ENCODE measurements at places on chromosomes 3 and 15. TPM values are rescaled to one million over a fixed set of nuclear protein-coding genes. Genes with fewer than 3 reads are reported as not detected.

DNA sequence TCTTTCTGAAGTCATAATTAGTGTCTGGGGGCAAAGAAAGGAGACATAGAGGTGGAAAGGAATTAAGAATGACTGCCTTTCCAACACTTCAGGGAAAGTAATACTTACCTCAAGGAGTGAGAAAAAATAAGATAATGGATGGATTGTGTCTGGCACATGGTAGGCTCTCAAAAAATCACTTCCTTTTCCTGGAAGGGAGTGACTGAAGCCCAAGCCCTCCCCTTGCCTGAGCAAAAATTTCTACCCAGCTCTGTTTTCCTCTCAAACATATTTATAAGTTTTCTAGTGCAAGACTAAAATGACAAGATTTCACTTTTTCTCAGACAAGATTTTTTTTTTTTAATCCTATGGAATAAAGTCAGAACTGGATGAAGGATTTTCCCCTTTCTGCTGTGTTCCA is 145.0 kb downstream of the IGSF11 start:
- no peak for DNase-seq

DNA sequence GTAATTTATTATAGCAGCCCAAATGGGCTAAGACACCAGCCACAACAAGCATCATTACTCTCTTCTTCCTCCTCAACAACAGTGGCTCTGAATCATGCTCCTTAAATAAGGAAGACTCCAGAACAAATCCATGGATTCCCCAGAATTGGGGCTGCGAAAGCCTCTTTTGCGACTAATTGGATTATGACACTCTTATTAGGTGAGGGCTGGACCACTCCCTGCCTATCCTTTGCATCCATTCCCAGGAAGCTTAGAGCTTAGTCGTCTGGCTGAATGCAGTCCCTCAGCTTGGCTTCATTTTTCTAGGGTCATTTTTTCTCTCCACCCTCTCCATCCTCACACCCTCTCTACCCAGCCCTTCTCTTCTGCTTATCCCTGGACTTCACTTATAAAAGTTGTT is 227.7 kb downstream of the ZNF621 start:
- no peak for DNase-seq

DNA sequence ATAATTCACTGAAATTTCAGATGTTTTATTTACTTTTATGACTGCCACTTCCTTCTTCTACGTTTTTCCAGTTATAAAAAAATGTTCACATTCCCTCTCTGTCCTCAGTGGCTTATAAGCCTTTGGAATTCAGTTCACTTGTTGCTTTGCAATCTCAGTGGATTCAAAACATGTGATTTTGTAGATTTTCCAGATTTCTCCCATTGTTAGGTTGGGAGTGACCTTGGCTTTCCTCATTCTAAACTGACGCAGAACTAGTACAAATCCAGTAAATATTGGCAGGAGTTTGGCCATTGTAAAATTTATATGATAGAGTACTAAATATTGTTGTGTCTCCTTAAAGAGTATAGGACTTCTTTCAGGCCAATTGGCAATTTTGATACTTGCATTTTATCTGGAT is 812.3 kb upstream of the ROBO1 start:
- no peak for DNase-seq

DNA sequence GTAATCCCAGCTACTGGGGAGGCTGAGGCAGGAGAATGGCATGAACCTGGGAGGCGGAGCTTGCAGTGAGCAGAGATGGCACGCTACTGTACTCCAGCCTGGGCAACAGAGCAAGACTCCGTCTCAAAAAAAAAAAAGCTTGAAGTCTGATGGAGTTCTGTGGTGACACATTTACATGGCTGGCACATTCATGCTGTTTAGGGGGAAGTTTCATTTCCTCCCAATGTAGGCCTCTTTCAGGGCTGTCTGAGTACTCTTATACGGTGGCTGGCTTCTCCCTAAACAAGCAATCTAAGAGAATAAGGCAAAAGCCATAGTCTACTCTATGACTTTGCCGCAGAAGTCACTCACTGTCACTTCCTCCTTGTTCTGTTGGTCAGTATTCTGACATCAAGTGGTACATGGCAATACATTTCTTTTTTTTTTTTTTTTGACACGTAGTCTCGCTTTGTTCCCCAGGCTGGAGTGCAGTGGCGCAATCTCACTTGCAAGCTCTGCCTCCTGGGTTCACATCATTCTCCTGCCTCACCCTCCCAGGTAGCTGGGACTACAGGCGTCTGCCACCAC is 41.2 kb downstream of the OIP5 start:
- DNase-seq: no peak

- DNase-seq: peak; percentile 25
Measured at GRCh38 chr3:119098619-119099222, 47.2 kb upstream of the TEX55 start.

DNA sequence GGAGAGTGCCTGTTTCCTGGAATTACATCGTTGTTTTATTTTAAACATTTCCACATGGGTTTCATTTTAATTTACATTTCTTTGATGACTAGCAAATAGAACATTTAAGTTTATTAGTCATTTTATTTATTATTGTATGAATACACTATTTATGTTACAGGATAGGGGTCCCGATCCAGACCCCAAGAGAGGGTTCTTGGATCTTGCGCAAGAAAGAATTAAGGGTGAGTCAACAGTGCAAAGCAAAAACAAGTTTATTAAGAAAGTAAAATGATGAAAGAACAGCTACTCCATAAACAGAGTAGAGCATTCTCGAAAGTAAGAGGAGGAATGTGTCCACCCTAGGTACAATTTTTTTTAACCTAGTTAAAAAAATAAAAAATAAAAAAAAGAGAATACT is 539.5 kb downstream of the NAALADL2 start:
- no peak for DNase-seq

- DNase-seq: no peak
Measured at GRCh38 chr3:15287565-15288330, 44.6 kb downstream of the SH3BP5 start.

GRCh38 chr3:105459566-105460290 is 93.0 kb downstream of the ALCAM start:
- no peak for DNase-seq

GRCh38 chr3:71815340-71816067 is 30.6 kb upstream of the PROK2 start:
- no peak for DNase-seq

The FOXL2 gene
- not detected for total RNA-seq

DNA sequence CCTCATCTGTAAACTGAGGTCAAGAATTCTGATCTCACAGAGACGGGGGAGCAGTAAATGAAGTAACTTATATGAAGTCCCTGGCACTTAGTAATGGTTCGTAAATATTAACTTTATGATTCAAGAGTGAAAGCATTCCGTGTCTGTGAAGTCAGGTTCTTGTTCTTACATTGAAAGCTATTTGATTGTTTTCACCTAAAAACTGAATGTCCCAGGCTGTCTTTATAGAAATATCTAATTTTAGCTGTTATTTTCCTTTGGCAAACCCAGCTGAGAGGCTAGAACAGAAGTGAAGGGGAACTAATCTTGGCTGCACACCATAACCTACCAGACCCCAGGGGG is 84.5 kb downstream of the CHSY1 start:
- DNase-seq: peak; percentile 76

- no peak for DNase-seq
Measured at GRCh38 chr15:41870689-41871081, 23.2 kb downstream of the SPTBN5 start.
